Activated CD4-positive, alpha-beta T cell treated with anti-CD3 and anti-CD28 coated beads for 24 hours (primary cell): ENCODE measurements at places on chromosomes 1 and 21.

DNA sequence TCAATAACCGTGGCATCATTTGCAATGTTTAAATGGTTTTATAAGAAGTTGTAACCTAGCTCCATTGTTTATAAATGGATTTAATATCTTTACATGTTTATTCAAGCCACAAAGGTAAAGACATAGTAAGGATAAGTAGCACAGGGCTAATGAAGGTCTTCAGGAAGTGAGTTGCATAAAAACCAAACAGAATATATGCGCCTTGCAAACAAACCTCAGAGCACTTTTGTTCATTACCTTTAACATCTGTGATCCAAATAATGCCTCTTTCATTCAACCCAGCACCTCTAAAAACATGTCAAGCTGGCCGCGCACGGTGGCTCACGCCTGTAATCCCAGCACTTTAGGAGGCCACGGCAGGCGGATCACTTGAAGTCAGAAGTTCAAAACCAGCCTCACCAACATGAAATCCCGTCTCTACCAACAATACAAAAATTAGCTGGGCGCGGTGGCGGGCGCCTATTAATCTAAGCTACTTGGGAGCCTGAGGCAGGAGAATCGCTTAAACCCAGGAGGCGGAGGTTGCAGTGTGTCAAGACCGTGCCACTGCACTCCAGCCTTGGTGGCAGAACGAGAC lies 25.3 kb downstream of the BRINP3 start:
- DNase-seq = no peak

DNA sequence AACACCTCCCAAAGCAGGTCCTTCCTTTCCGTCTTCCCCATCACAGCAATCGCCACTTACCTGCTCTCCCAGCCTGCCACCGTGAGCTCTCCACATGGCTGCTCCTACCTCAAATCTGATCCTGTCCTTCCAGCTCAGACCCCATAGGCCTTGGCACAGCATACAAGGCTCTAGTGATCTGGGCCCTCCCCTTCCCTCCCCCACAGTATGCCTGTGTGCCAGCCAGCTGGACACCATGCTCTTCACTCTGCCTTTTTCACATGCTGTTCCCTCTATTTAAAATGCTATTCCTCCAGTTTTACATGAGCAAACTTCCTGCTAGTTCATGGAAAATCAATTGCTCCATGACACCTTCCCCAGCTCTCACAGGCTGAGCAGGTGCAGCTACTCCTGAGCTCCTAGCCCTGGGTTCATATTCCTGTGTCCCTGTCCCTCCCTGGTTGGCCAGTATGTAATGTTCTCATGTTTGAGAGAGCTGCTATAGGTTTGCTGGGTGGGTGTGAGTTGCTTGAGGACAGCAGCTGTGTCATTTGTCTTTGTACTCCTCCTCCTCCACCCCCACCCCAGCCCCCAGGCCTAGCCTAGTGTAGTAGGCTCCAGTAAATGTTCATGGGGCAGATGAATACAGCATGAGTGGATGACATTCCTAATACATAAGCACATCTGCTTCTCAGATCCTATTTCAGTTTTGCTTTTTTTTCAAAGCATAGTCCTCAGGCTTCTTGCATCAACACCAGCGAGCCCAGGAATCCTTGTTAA lies 6.3 kb upstream of the TNNT2 start:
- DNase-seq = no peak

DNA sequence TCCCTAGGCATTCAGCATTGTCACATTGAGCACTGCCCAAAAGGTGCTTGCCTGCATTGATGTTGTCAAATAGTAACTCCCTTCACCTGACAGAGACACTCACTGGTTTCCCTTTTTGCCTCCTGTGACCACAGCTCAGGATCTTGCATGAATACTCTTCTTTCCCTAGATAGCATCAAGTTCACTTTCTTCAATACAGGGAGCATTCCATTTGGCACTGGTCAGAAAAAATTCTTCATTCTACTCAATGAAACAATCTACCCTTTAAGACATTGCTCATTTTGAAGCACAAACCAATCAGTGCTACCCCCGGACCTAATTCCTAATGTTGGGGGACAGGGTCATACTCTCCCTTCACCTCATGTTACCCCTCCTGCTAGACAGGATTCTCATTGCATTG lies 319.0 kb upstream of the SNX7 start:
- DNase-seq = no peak

DNA sequence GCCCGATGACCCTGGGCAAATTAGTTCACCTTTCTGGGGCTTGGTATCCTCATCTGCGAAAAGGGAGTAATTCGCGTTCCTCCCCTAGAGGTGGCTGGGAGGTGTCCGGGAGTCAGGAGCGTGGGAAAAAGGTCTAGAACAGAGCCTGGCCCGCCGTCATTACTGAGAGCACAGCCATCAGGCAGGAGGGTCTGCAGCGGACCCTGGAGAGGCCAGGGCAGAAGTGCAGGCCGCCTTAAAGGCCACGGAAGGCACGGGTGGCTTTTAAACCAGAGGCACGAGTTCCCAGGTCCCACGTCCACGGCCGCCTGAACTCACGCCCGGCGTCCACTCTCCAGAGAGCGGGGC lies 850 bp downstream of the PANK4 start:
- no peak for DNase-seq

DNA sequence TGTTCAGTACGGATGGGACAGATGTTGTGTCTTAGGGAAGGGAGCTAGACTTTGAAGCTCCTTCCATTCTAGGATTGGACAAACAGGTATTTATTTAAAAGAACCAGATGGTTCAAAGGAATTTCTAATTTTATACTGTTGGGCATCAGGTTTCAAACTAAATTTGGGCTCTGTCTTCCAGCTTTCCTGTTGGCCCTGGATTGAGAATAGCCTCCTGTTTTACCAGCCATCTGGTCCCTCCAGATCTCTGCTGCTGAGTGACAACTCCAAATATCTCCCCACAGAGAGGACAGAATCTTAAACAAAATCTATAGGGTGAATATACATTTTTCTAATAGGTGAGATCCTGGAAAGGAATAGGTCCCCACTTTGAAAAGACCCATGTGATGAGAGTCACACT lies 52.5 kb upstream of the CNIH3 start:
- no peak for DNase-seq

- no peak for DNase-seq
Observed at GRCh38 chr1:207808322-207808705, 56.5 kb downstream of the CD46 start.

GRCh38 chr1:55015123-55015522 lies 16.4 kb downstream of the BSND start:
- DNase-seq = no peak

GRCh38 chr1:110455151-110455550 lies 4.2 kb downstream of the PROK1 start:
- DNase-seq = no peak

GRCh38 chr1:210687582-210688279 lies 359.0 kb downstream of the HHAT start:
- DNase-seq = no peak

GRCh38 chr1:18324246-18324645 lies 156.5 kb upstream of the KLHDC7A start:
- DNase-seq = no peak

DNA sequence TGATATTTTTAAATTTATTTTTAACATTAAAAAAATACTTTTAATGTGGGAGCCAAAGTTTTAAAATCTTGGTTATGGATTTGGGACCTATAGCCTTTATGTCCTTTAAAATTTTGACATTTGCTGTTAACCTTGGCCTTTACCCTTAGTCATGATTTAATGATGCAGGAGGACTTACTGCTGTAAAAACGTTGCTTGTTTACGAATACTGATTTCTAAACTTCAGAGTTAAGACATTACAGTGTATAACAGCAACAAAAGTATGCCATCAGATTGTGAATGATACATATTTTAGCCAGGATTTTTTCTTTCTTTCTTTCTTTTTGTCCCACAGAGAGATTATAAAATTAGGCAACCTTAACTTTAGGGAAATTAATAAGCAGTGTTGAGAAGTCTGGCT lies 8.9 kb downstream of the RBM15 start:
- DNase-seq = no peak

DNA sequence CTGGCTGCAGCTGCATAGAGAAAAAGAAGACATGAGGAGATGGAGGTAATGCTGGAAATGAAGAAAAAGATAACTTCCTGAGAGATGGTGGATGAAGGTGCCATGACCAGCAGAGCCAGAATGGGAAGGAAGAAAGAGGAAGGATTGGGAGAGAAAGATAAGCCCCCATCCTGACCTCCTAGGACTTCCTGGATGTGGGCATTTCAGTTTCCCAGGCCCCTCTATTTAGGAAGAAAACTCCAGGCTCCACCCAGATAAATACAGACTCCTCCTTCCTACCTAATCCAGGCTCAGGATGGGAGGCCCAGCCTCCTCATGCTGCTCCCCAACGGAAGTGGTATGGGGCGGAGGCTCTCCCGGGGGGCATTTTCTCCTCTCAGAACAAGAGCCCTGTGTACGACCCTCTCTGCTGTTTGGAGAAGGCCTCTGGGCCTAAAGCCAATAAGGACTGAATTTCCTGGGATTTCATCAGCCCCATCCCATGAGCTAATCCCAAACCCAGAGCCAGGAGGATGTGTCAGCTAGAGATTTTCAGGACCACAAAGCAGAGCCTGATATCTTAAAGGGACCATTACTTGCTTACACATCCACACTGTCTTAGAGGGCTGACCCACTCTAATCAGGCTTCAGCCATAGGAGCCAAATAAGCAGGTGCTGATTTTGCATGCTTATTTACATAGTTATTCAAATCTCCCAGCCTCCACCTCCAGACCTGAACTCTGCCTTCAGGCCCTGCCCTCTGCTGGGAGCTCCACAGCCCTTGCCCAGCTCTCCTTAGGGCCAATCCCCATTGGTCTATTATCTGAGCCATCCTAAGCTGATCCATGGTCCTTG lies 5.1 kb upstream of the ARHGEF2 start:
- DNase-seq = no peak

DNA sequence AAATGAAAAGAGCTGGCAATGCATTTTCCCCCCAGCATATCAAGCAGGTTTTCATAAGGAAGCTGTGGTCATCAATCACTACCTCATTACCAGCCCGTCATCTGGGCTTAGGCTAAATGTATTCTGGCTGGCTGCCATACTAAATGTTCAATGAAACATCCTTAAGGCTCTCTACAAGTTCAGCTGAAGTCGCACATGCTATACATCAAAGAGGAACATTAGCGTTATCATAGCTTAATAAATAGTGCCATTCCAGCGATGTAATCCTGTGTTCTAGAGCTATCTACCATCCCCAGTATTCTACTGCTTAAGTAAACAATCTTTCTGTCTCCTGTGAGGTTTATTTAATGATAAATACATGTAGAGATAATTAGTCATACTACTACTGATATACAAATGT lies 288.8 kb downstream of the DPYD start:
- no peak for DNase-seq

- no peak for DNase-seq
Observed at GRCh38 chr1:224737353-224737727, 121.2 kb downstream of the CNIH3 start.
